ENCODE measurements at places on chromosomes 1 and 21.

DNA sequence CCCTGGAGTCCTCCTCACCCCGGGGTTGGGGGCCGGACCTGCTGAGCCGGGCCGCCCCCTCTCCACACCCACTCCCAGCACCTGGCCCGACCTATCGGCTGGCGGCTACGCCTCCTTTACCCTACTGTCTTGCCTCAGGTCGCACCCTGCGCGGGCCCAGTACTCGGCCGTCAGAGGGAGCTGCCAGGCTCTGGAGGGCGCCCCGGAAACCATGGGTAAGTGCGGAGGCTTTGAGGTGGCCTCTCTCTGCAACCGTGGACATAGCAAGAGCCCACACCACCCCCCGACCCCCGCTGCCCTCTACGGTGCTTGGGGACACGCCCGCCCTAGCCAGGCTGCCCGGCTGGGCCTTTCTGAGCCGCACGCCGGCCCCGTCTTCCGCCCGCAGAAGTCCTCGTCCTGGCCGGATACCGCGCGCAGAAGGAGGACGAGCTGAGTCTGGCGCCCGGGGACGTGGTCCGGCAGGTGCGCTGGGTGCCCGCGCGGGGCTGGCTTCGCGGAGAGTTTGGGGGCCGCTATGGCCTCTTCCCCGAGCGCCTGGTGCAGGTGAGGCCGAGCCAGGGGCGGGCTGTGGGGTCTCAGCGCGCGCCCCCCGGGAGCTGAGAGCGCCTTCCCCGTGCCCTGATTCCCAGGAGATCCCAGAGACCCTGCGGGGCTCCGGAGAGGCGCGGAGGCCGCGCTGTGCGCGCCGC lies at the start of gene SH3D21:
TSS of gene SH3D21 (plus strand) at position 159 of the 692 bp plus-strand sequence. CDS start at position 212, 53 bp downstream.
- DNase-seq = peak; percentile 52

DNA sequence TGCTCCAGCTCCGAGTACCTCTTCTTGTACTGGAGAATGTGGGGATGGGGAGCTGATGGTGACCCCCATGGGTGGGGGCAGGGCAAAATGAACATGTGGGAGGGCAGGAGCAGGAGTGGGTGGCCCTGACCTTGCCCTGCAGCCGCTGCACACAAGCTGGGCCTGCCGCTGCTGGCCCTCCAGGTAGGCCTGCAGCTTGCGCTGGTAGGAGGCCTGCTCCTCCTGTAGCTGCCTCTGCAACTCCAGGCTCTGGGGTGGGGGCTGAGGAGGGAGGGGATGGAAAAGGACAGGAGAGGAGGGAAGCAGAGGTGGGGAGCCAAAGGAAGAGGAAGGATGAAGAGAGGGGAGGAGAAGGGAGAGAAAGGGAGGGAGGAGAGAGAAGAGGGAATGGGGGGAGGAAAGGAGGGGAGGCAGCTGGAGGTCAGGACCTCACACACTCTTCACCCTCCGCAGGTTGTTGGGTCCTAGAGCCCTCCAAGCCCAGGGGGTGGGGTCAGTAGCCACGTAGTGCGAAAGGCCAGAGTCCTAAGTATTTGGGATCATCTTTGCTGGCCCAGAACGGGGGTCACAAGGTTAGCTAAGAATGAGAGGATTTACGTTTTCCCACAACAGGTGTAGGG lies 22.9 kb downstream of the RNU1-1 start:
- DNase-seq = no peak

GRCh38 chr1:15876357-15877055 lies 29.0 kb downstream of the SPEN start:
- no peak for DNase-seq

GRCh38 chr21:25916226-25916625 lies 181.5 kb downstream of the GABPA start:
- no peak for DNase-seq

DNA sequence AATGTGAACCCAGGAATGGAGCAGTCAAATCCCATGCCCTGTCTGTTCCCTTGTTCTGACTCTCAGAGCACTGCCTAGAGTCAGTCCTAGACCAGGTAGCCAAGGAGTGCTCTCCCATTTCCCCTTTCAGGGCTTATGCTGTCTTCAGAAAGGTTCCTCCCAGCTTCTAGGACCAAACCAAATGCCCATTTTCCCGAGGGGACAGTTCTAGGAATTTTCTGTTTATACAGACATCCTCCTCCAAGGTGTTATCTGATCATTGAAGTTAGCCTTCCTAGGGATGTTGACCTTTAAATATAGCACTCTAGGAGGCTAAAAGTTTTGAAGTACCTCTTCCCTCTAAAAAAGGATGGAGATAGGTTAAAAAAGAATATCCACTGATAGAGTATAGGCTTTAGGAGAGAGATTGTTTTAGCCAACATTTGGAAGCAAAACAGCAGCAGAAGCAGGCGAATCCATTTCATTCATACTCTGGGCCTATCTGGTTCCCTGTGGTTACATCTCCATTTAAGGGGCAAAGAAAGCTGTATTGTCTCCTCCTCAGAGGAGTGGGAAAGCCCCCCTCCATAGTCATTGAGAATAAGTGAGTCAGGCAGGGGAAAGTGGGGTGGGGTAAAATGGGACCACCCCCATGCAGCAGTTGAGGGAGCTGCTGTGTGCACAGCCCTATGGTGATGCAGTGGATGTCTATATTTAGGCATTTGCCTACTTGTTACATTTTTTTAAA lies 126.5 kb downstream of the SPATA46 start:
- no peak for DNase-seq

- peak; percentile 4 for DNase-seq
Observed at GRCh38 chr21:46080171-46081021, 17.5 kb upstream of the COL6A2 start.

GRCh38 chr1:33683913-33684312 lies 180.0 kb upstream of the HMGB4 start:
- DNase-seq = no peak

GRCh38 chr21:36765229-36765628 lies 66.3 kb downstream of the SIM2 start:
- DNase-seq = no peak

- DNase-seq = no peak
Observed at GRCh38 chr1:23163395-23163794, 5.3 kb downstream of the LUZP1 start.

DNA sequence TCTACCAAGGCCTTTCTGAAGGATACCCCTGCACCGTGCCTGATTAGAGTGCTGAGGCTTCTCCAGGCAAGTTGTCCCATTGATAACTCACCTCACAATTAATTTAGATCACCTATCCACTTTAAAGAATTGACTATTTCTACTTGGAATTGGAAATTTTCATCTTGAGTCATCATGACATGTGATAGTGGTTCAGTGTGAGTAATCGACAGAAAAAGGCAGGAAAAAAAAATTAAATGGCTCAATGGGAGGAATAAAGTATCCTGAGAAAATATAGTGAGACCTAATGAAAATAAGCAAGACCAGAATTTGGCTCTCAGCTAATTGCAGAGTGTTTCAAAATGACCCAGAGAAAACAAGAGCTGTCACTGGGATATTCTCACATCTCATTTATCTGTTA lies 222.4 kb upstream of the C8B start:
- no peak for DNase-seq

- no peak for DNase-seq
Observed at GRCh38 chr1:60229821-60230220, 156.3 kb upstream of the C1orf87 start.

DNA sequence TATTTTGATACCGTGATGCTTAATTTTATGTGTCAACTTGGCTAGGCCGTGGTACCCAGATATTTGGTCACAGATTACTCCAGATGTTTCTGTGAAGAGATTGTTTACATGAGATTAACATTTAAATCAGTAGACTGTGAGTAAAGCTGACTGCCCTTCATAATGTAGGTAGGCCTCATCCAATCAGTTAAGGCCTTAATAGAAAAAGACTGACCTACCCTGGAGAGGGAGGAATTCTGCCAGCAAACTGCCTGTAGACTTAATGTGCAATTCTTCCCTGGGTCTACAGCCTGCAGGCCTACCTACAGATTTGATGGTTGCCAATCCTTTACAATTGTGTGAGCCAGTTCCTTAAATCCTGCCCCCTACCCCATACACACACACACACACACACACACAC lies 4.3 kb downstream of the SETSIP start:
- DNase-seq = no peak

GRCh38 chr1:207017615-207018559 lies 14.7 kb downstream of the C1orf116 start:
- no peak for DNase-seq

- peak; percentile 7 for DNase-seq
Observed at GRCh38 chr1:228515200-228515834, 28.1 kb downstream of the RNF187 start.

- no peak for DNase-seq
Observed at GRCh38 chr1:43238991-43239469, 30.8 kb upstream of the TMEM125 start.

DNA sequence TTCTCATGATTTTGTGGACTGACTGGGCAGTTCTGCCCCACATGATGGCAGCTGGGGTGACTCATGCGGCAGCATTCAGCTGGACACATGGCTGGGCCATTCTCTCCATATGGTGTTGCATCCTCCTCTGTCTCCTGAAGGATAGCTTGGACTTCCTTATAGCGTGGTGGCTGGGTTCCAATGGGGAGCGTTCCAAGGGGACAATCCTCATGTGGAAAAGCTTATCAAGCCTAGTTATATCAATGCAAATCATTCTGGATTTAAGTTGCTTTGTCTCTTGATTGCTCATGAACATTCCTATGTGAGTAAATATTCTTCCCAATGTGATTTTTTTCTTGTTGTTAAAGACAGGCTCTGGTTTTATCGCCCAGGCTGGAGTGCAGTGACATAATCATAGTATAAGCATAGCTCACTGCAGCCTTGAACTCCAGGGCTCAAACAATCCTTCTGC lies 13.2 kb upstream of the SLC2A1 start:
- no peak for DNase-seq

All from CD8-positive, alpha-beta T cell (primary cell).